ENCODE measurements at places on chromosomes 3 and 15. TPM values are rescaled to one million over a fixed set of nuclear protein-coding genes. Genes with fewer than 3 reads are reported as not detected.

The EIF5A2 gene
- 9.8 TPM for total RNA-seq

GRCh38 chr15:90439946-90440345 lies 51.9 kb downstream of the IQGAP1 start:
- DNase-seq: no peak

- no peak for DNase-seq
These were observed 101.7 kb downstream of the P3H2 start for GRCh38 chr3:190019006-190019405.

The ATG3 gene
- 61.1 TPM for total RNA-seq

The PSTPIP1 gene
- total RNA-seq: 169 TPM
